Suprapubic skin (tissue), 4 donors: ENCODE measurements at places on chromosomes 12 and 14. TPM values are rescaled to one million over a fixed set of nuclear protein-coding genes. Genes with fewer than 3 reads are reported as not detected.

- DNase-seq: no peak
These were observed 232.6 kb downstream of the FLRT2 start for GRCh38 chr14:85762526-85762925.

DNA sequence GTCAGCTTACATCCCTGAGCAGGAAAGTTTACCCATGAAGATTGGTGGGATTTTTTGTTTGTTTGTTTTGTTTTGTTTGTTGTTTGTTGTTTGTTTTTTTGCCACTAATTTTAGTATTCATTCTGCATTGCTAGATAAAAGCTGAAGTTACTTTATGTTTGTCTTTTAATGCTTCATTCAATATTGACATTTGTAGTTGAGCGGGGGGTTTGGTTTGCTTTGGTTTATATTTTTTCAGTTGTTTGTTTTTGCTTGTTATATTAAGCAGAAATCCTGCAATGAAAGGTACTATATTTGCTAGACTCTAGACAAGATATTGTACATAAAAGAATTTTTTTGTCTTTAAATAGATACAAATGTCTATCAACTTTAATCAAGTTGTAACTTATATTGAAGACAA, 37.6 kb downstream of the CD9 start:
- no peak for DNase-seq

DNA sequence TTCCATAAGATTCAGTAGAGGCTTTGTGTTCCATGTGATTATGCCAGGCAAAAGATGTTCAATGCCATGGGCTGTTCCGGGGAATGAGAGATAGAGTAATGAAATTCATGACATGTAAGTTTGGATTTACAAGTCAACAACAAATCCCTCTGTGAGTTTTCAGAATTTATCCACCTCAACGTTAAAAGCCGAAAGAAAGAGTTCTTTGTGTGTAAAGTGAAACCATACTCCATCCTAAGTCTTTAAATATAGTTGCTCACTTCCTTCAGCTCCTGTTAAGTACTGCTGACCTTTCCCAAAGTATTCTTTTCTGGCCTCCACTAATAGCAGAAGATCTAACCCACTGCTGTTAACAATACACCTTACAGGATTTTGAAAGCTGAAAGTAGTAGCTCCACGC, 190.0 kb downstream of the TMX1 start:
- DNase-seq: no peak

- no peak for DNase-seq
These were observed 583 bp downstream of the FAM186B start for GRCh38 chr12:49604856-49605255.

- DNase-seq: no peak
These were observed 57.6 kb downstream of the CCDC59 start for GRCh38 chr12:82300611-82301010.

- DNase-seq: no peak
These were observed 4.6 kb downstream of the AP1G2 start for GRCh38 chr14:23562822-23563472.

DNA sequence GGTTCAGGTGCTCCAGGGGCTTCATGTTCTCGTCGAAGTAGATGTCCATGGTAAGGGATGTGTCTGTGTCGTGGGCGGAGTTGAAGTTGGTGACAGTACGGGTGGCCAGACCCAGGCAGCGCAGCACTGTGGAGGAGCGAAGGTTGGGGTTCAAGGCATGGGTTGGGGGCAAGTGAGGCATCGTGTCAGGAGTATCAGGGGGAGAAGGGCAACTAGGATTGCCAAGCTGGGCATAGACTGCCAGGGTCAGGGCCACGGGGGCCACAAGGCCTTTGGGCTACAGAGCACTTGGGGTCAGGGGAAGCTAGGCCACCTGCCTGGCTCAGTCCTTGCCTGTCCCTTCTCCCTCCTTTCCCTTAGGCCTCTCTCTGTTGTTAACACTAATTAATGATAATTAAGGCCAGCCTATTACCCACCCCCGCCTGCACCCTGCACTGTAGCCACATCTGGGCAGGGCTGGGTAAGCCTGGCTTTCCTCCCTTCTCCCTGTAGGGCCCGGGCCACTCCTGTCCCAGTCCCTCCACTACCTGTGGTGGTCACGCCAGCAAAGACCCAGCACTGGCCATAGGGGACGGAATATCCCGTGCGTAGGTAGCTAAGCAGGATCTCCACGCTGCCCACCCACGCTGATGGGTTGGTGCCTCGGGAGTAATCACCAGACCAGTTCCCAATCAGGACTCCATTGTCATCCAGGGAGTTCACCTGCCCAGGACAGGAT, 4.3 kb downstream of the TGM1 start:
- DNase-seq: peak; percentile 56

GRCh38 chr14:64764641-64765520, 60.7 kb downstream of the PLEKHG3 start:
- DNase-seq: peak; percentile 75

DNA sequence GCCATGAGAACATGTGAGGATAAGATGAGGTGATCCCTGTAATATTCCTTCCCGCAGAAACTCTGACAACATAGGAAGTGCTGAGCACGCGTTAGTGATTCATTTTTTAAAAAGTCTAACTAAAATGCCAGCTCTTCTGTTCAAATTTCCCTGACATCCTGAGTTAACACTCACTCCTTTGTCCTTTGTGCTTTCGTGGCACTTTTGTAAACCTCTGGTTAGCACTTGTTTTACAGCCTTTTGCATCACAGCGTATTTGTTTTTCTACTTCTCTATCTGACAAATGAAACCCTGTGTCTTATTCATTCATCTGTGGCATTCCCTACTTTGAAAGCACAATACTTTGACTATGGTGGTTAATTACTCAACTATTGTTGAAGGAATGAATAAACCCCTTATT, 313.6 kb downstream of the NUAK1 start:
- no peak for DNase-seq

GRCh38 chr14:95138876-95139275, 18.5 kb downstream of the DICER1 start:
- DNase-seq: no peak

DNA sequence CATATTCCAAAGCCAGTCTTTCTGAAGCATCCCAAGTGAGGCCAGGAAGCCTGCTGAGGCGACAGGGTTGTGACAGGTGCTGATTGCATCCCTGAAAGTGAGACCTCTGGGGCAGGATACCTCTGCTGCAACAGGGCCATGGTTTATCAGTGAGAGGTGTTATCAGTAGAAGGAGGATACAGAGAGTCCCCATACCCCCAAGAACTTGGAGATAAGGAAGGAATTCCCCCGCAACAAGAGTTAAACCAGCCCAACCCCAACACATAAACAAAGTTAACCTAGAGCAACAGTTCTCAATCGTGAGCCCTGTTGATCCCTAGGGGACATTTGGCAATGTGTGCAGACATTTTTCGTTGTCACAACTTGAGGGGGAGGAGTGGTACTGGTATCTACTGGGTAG, 233.1 kb upstream of the NOS1 start:
- DNase-seq: no peak

DNA sequence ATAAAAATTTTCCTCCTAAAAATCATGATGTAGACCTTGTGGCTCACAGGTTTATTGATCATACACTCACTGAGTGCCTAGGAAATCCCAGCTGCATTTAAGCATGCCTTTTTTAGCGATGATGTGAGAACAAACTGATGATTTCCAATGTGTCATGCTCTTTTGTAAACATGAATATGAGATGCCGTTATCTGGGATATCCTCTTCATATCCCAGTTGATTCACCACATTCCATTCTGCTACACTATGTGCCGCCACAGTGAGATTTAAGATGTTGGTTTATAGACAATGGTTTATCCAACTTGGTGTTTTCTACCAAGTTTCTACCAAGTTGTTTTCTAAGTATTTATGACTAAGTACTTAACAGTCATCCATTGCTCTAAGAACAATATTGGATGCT, 5.2 kb downstream of the OR4E1 start:
- DNase-seq: no peak

DNA sequence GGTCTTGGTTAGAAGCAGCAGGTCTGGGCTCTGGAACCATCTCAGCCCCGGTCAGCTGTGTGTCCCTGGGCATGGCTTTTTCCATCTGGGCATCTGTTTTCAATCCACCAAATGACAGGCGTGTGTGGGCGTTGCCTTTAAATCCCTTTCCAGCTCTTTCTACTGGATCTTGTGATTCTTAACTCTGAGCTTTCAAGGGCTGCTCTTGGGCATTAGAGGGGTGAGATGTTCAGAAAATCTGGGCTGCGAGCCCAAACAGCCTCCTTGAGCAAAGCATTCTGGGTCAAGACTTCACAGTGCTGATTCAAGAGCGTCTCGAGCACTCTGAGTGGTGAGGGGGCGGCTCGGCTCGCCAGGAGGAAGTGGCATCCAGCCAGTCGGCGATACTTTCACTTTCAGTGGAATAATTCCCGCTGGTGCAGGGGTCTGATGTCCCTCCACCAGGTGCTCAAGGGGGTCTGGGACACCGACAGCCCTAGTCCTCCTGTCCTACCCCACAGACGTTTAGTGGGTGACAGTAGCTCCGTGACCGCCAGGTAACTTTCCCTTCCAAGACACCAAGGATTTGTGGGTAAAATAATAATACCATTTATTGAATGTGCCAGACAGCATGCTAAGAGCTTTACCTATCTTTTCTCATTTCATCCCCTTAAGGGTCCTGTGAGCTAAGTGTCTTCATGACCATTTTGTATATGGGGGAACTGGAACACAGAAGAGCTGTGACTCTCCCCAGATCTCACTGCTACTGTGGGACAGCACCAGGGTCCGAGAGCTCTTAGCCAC, 114.0 kb downstream of the PLXNC1 start:
- peak; percentile 89 for DNase-seq

DNA sequence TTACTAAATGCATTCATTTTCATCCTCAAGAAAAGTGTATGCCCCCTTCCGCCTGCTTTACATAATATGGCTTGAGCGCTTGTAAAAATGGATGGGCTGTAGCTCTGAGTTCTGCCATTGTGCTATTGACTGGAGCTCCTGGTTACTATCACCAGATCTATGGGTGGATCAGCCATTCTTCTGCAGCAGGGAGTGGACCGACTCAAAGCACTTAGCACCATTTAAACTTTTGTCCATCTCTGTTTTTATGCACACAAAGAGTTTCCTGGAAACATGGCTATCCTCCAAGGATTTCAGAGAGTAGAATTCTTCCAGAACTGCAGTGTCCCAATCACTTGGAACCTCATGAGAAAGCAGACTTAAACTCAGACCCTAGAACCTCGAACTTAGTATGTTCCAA, 4.5 kb upstream of the NUMB start:
- DNase-seq: no peak

- peak; percentile 89 for DNase-seq
These were observed 6.0 kb downstream of the ZNF219 start for GRCh38 chr14:21092273-21093011.

DNA sequence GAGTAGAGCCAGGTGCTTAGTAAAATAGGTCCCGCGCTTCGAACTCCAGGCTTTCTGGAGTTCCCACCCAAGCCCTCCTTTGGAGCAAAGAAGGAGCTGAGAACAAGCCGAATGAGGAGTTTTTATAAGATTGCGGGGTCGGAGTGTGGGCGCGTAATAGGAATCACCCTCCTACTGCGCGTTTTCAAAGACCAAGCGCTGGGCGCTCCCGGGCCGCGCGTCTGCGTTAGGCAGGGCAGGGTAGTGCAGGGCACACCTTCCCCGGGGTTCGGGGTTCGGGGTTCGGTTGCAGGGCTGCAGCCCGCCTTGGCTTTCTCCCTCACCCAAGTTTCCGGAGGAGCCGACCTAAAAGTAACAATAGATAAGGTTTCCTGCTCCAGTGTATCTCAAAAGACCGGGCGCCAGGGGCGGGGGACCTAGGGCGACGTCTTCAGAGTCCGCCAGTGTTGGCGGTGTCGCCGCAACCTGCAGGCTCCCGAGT, 3.6 kb downstream of the SSTR1 start:
- peak; percentile 77 for DNase-seq

DNA sequence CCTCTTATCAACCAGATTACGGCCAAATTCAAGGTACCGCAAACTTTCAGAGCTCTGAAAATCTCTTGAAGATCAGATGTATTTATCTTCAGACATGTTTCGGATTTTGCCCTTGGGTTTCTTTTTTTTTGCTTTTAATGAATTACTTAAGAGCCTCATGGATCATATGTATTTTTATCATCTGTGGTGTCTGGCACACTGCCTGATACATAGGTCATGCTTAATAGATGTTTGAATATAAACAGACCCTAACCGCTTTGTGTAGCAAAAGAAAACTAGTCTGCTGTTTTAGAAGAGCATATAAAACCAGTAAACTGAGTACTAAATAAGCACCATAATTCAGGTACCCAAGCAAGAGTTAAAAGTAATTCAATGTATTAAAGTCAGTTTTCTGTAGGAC, 20.1 kb upstream of the TBK1 start:
- DNase-seq: no peak

GRCh38 chr14:39230416-39231035, 3.2 kb upstream of the MIA2 start:
- no peak for DNase-seq

DNA sequence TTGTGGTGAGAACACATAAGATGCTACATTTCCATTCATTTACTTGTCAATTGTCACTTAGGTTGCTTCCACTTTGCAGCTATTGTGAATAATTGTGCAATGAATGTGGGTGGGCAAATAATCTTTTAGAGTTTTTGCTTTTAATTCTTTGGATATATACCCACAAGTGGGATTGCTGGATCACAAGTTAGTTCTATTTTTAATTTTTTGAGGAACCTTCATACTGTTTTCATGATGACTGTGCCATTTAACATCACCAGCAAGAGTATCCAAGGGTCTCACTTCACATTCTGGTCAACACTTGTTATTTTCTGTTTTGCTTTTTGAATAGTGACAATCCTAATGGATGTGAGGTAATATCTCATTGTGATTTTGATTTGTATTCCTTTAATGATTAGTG, 10.5 kb downstream of the CLEC6A start:
- no peak for DNase-seq

GRCh38 chr12:104758771-104759170, 199.3 kb downstream of the SLC41A2 start:
- DNase-seq: no peak

GRCh38 chr12:85626001-85626783, 210.0 kb downstream of the RASSF9 start:
- no peak for DNase-seq

- DNase-seq: no peak
These were observed 2.0 kb downstream of the FOXN4 start for GRCh38 chr12:109307051-109307450.

Gene SLC25A21
- total RNA-seq: 2.0 TPM

Gene TGM1
- total RNA-seq: 144 TPM

Gene RERG
- total RNA-seq: 13.8 TPM

Gene CDC42BPB
- total RNA-seq: 106 TPM

Gene VASH1
- 3.7 TPM for total RNA-seq

Gene LARP4
- 28.0 TPM for total RNA-seq

Gene KRT82
- total RNA-seq: 1.3 TPM

Gene RNASE1
- 40.5 TPM for total RNA-seq

Gene AMN1
- 3.4 TPM for total RNA-seq

Gene P2RX2
- total RNA-seq: not detected

Gene BCAT1
- total RNA-seq: 0.76 TPM

Gene TPPP2
- total RNA-seq: not detected

Gene CAND1
- total RNA-seq: 131 TPM

Gene TMEM121
- total RNA-seq: 1.7 TPM

Gene RNASE7
- total RNA-seq: 26.3 TPM

Gene GRIP1
- 14.3 TPM for total RNA-seq

Gene WDR20
- total RNA-seq: 33.0 TPM
